Stimulated activated naive CD4-positive, alpha-beta T cell treated with Interleukin-2 at 50 U/mL for 16 hours (primary cell): ENCODE measurements at places on chromosomes 5 and 9.

GRCh38 chr9:109399258-109399767, 78.5 kb upstream of the EPB41L4B start:
- DNase-seq, result no peak

GRCh38 chr5:102664616-102665335, 90.3 kb upstream of the PAM start:
- DNase-seq, result no peak

GRCh38 chr9:34267660-34268059, 61.4 kb downstream of the KIF24 start:
- DNase-seq, result no peak

- DNase-seq, result no peak
These were observed 98.6 kb downstream of the AMBP start for GRCh38 chr9:113979343-113980127.

- DNase-seq, result no peak
These were observed 254.1 kb upstream of the IRX4 start for GRCh38 chr5:2136728-2137333.

GRCh38 chr5:105330185-105330584, 1767.6 kb upstream of the NUDT12 start:
- no peak for DNase-seq

DNA sequence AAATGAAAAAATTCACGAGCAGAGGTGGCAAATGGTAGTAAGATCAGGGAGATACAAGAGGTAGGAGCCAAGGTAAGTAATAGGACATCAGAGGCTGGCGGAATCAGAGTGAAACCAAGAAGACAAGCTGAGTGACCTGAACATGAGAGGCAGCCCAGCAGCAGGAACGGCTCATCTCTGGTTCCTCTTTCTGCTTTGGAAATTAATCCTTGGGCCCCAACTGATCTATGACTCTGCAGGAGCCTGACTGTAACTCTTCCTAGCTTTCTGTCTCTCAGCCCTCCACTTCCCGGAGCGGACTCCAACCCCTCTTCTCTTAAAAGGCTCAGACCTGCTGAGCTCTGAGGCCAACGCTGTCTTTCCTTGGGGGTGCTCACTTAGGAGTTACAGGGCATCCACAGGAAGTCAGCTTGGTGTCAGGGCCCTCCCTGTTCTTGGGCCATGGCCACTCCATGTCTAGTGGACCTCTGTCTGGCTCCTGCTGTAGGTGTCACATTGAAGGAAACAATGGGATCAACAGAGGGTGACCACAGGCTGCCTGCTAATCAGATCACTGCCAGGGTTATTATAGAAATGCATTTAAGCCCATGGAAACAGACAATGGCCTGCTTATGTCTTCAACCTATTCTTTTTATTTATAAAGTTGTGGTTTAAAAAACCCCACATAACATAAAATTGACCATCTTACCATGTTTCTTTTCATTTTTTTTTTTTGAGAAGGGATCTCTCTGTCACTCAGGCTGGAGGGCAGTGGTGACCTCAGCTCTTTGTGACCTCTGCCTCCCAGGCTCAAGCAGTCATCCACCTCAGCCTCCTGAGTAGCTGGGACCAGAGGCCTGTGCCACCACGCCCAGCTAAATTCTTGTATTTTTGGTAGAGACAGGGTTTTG, 22.5 kb upstream of the SHB start:
- no peak for DNase-seq

DNA sequence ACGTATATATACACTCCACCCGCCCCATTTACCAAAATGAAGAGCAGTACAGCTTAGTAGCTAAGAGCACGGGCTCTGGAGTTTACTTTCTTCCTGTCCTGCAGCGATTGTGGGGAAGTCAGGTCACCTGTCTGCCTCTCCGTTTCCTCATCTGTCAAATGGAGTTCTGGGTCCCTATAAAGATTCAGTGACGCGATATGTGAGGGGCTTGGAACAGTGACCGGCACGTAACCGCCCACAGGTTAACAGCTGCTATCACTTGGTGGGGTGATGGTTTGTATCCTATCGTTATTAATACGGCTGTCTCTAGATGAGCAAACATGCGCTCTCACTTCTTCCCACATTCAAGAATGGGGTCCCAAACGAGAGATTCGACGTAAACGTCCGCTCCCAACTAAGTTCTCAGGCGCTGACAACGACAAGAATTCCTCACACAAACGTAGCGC, 426 bp downstream of the FAM114A2 start:
- DNase-seq, result peak; percentile 60

DNA sequence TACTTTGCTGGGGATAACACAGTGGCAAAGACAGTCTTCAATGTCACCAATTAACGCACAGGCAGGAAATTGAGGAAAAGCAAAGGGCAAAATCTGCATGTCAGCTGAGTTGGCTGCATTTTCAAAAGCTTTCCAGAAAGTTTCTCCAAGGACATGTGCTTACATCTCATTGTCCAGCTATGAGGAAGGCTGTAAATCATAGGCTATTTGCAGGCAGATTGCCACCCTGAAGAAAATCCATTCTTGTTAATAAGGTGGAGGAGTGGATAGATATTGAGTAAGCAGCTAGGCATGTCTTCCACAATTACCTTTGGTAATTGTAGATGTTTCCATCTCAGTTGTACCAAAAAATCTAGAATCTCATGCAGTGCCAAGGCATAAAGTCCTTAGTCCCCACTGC, 278.0 kb upstream of the NUDT12 start:
- no peak for DNase-seq
